ENCODE measurements at places on chromosomes 11 and 22.

- no peak for DNase-seq
These were observed 11.0 kb downstream of the MUC5AC start for GRCh38 chr11:1168721-1169161.

GRCh38 chr22:29750559-29751538 lies 16.0 kb downstream of the ZMAT5 start:
- no peak for DNase-seq

- DNase-seq, result no peak
These were observed 55.4 kb downstream of the MED15 start for GRCh38 chr22:20562607-20563465.

DNA sequence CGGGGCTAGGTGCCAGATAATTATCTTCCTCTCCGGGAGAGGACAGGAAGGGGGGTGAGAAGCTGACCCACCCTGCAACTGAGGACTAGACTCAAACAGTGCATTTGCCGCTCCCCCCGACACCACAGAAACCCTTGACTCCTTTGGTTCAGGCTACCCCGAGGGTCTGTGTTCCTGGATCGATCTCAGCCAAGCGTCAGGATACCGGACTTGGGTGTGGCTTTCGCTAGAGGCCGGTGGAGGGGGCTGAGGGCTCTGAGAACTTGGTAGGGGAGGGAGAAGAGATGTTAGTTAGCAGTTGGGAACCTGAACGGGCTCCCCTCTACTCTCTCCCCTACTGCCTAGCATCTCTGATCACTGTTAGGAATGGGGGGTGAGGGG lies 840 bp downstream of the SEZ6L start:
- DNase-seq, result peak; percentile 27

- DNase-seq, result no peak
These were observed 657.6 kb downstream of the BRD1 start for GRCh38 chr22:49170053-49170452.

All from cerebellar cortex (tissue), 1 donor.